ENCODE measurements at places on chromosomes 11 and 22.

DNA sequence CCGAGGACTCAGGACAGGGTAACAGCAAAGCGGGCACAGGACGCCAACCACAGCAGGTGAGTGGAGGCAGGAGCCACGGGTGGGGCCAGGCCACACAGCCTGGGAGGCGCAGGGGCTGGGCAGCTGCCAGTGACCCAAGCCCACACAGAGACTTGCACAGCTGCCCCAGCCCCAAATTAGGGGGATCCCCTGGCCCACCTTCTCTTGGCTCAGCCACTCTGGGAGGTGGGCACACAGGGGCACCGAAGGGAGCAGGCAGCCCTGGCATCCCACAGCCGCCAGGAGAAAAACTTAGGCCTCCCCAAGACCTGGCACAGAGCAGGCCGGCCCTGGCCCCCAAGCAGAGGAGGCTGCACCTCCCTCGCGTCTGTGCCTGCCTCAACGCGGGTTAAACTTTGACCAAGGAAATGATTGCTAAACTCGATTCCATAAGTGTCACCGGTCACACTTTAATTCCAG is at the start of gene SLC22A12:
TSS of gene SLC22A12 (plus strand) at position 458 of the 459 bp plus-strand sequence. CDS start 337 bp downstream, outside the sequence.
- DNase-seq = no peak

- DNase-seq = no peak
These were observed 358.9 kb downstream of the CADM1 start for GRCh38 chr11:115145324-115145723.

DNA sequence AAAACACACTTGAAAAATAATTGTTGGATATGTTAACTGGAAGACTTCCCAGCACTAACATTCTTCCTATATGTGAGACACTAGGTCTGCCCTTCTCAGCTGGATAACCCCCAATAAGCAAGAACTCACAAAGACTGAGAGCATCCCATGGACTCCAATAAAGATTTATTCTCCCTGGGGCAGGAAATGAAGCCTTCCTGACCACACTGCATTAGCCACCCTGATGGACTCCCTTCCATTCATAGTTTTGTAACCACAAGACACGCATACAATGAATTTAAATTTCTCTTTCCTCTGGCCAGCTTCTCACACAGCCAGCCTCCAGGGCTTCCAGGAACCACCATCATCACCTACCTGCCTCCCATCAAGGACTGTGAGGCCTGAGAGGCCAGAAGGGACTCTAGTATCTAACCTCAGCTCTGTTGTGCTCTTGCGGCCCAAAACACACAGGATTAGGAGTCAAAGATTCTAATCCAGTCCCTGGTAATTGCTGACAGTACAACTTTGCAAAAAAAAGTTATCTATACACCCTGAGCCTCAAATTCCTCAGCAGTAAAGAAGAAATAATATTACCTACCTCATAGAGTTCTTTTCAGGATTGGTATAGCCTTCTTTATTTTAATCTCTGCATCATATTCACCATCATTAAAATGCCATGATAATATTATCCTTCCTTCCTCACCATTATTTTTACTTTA is 45.6 kb upstream of the GDPD4 start:
- DNase-seq = no peak

DNA sequence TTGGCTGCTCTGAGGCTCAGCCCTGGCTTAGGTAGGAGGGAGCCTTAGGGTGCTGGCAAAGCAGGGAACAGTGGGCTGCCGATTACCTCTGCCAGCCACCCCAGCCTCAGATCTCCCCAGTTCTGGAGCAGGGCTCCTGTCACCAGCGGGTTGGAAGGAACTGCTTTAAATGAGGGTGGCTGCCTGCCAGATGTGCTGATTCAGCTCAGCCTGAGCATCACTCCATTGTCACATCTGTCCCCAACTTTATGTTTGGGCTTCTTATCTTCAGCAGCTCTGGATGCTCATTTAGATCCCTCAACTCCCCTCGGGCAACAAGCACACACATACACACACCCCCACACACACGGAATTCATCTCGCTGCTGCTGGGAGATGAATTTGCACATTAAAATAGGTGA is 16.9 kb upstream of the ANKK1 start:
- DNase-seq = no peak

GRCh38 chr22:35349704-35350538 is 31.0 kb upstream of the HMOX1 start:
- peak; percentile 82 for DNase-seq

GRCh38 chr11:46315033-46315738 is 32.1 kb upstream of the DGKZ start:
- peak; percentile 77 for DNase-seq

GRCh38 chr11:47130543-47130942 is 46.1 kb downstream of the ARFGAP2 start:
- DNase-seq = no peak

- DNase-seq = no peak
These were observed 706 bp downstream of the DCPS start for GRCh38 chr11:126304457-126305075.

DNA sequence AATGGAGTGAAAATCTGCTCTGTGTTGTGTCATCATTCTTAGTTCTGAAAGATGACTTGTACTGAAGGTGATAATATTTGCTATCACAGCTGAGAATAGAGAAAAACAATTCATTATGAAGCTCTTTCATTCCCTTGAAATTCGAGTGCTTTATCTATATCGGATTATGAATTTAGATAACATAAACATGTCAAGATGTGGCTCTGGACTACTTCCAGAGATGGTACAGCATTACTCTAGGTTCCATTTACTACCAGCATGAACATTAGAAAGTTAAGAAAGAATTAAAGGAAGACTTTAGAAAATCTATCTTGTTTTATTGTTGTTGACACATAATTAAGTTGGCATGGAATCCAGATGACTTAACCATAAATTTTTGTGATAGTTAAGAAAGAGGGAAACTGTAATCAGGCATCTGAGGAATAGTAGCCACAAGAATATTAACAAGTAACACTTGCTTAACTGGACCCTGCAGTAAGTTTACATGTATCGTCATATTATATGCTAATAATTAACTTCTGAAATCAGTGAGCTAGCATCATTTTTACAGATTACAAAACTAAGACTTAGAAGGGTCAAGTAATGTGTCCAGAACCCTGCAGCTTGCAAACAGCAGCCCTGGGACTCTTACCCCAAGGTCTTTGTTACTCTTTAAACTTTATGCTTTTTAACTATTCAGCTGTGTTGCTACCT is 182.6 kb downstream of the DDX10 start:
- no peak for DNase-seq

All from right forelimb (tissue), 1 donor.